EL (cell line): ENCODE measurements at places on chromosomes 1 and 21.

DNA sequence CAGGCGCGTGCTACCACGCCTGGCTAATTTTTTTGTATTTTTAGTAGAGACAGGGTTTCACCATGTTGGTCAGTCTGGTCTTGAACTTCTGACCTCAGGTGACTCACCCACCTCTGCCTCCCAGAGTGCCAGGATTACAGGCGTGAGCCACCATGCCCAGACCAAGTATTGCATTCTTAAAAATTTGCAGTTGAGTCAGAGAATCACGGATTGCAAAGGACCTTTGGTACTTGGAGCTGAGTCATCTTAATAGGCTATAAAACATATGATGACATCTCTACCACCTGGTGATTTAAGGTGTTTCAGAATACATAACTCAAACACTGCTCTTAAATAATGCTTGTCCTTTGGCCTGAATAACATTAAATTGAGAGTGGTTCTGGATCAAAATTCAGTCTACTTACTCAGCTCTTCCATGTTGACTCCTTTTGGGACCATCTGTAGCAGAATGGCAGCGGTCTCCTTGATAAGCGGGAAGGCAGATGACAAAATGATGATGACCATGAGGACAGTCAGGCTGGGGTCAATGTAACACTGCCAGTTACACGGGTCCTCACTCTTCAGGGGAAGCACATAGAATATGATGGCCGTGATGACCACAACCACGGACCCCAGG is 10.4 kb downstream of the SLC30A10 start:
- DNase-seq = peak; percentile 57

- DNase-seq = no peak
Measured at GRCh38 chr1:119687434-119688079, 24.2 kb upstream of the PHGDH start.

- no peak for DNase-seq
Measured at GRCh38 chr1:247064304-247064703, 14.3 kb downstream of the ZNF670 start.

- DNase-seq = no peak
Measured at GRCh38 chr1:155691992-155692528, 3.2 kb downstream of the DAP3 start.

- no peak for DNase-seq
Measured at GRCh38 chr1:15681349-15682292, 2.5 kb upstream of the PLEKHM2 start.

GRCh38 chr21:44550807-44551206 is 498 bp downstream of the KRTAP10-2 start:
- no peak for DNase-seq

DNA sequence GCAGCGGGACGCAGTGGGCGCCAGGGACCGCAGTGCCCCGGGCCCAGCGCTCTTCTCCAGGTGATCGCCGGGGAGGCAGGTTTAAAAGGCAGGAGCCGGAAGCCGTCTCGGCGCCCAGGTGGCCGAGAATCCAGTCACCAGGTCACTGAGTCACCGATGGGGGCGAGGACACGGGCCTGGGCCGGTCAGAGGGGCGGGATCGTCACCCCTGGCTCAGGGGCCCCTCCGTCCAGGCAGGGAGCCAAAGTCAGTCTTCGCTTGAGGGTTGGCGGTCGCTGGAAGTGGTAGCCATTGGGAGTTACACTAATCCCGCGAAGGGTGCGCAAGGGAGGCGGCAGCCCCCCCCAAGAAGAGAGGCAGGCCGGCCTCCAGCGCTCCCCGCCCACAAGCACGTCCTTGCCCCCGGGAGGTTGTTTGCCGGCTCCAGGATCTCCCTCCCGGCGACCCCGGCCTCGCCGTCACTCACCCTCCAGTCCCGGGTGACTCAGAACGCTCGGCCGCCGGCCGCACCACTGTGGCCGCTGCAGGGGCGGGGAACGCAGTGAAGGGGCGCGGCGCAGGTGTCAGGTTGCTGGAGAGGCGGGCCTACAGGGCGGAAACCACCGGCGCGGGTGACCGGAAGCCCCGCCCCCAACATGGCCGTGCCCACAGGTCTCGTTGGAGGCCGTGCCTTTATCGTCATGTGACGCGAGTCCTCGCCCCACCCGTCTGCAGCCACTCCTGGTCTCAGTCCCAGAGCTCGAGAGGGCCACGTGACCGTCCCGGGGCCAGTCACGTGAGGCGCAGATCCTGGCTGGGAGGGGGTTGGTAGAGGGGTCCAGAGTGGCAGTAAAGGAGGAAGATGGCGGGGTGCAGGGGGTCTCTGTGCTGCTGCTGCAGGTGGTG is at the start of the genes CLCN6 and MTHFR:
Gene CLCN6, plus strand, starts transcription at position 770 of the 885 bp plus-strand sequence. Its CDS starts 72 bp downstream, at position 842.
Gene MTHFR, minus strand, starts transcription at position 543 of the 885 bp plus-strand sequence. CDS start 2,848 bp downstream, outside the sequence.
- DNase-seq = peak; percentile 100

DNA sequence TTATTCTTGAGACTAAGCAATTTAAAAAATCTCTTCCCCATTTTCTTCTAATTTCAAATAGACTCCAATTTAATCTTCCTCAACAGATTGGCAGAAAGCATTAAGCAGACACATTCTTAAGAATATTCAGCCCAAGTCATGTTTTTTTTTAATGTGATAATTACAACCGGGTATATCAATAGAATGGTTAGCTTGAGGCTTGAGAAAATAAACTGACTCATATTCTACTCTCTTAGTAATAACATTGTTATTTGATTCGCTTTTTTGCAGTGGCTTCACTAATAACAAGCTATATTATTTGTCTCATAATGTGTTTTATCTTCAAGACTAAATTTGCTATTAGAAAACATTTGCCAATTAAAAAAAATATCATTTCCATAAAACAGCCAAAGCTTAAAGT is 488.6 kb upstream of the RGS18 start:
- DNase-seq = peak; percentile 41
